ENCODE measurements at places on chromosomes 12 and 14.

GRCh38 chr14:53537422-53538315 lies 384.5 kb upstream of the DDHD1 start:
- DNase-seq = no peak

GRCh38 chr12:86050010-86050409 lies 175.9 kb downstream of the NTS start:
- DNase-seq = no peak

DNA sequence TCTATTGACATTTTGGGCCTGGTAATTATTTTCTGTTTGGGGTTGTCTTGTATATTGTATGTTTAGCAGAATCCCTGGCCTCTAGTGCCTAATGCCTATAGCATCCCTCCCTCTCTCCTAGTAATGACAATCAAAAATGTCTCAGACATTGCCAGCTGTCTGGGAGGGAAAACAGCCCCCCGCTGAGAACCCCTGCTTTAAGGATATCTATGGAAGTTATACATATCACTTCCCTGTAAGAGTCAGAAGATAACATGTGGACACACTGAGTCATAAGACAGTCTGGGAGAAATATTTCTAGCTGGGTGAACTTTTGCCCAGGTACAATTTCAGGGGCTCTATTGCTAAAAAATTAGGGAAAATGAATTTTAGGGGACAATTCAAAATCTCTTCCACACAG lies 255.0 kb downstream of the PAWR start:
- DNase-seq = no peak

GRCh38 chr12:106317406-106318082 lies 15.0 kb downstream of the TCP11L2 start:
- DNase-seq = no peak
